ENCODE measurements at places on chromosomes 6 and 20.

GRCh38 chr6:44257025-44257752 is at the start of gene SLC35B2:
SLC35B2 (minus strand) TSS chr6:44257528; CDS start chr6:44257410, 118 bp downstream.
- no peak for DNase-seq

GRCh38 chr20:37449276-37449675 is 71.8 kb upstream of the NNAT start:
- DNase-seq = no peak

DNA sequence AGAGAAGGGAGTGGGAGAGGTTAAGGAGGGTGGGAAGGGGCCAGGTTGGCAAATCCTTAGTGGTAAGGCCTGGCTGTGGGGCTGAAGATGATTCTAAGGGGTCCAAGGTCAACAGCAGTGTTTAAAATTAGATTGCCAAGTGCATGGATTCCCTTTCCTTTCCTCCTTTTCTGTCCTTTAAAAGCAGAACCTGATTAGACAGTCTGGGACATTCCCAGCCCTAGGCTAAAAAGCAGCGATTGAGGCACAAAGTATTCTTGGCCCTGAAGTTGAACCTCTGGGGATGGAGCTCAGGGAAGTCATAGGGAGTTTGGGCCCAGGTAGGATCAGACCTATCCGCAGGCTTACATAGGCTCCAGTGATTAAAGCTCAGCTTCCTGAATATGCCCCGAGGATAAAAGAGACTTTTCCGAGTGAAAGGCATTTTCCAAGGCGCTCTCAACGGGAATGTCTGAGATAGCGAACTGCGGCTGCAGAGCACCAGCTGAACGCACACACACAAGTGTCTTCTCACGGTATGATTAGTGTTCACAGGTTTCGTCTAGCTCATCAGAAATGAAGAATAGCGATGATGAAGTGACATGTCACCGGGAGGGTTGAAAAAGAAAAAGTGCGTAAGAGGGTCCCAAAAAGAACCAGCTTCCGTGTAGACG is 787 bp upstream of the CARMIL1 start:
- DNase-seq = no peak

DNA sequence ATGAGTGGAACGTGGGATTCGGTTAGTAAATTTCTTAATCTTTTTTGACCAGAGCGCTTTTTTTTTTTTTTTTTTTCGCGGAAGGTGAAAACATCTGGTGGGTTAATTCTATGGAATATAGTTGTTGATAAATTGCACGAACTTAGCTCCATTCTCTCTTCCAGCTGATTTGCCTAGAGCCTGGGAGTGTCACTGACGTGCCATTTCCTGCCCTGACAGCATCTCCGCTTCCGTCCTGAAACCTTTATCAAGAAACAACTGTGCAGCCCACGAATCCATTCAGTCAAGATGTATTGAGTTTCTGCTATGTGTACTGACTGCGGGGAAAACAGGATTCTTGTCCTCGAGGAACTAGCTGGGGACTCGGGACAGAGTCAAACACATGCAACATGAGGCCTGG is 59.5 kb upstream of the TGM3 start:
- DNase-seq = no peak

DNA sequence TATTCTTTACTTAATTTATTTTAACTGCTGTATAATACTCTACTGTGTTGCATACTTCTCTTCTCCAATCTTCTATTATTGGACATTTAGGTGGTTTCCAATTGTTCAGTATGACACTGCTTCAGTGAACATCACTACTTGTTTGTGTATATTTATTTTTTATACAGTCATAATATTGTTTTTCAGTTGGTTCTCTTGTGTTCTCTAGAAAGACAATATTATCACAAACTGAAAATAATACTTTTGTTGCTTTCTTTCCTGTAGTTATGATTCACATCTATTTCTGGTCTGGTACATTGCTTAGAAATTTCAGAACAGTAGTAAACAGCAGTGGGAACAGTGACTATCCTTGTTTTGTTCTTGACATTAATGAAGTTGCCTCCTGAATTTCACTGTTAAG is 62.8 kb upstream of the GTSF1L start:
- no peak for DNase-seq

GRCh38 chr6:15937602-15938001 is 191.3 kb upstream of the MYLIP start:
- DNase-seq = no peak

DNA sequence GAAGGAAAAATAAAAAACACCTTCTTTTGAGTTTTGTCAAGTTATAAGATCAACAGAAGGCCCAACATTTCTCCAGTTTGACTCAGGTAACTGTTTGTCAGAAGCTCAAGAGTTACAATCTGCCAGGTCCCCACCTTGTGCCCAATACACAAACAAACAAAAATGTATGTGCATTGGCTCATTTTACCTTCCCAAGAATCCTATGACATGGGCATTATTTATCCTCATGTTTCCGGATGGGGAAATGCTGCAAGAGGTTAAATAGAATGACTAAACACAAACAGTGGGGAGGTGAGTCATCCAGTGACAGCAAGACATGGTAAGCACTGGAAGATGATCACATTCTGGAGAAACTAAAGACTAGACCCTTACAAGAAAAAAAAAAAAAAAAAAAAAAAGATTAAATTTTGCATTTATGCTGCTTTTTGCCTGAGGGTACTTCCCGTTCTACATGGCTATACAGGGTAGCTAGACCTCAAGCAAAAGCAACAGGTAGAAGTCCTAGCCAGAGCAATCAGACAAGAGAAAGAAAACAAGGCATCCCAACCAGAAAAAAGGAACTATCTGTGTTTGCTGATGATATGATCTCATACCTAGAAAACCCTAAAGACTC is 23.6 kb upstream of the ANKRD60 start:
- no peak for DNase-seq

DNA sequence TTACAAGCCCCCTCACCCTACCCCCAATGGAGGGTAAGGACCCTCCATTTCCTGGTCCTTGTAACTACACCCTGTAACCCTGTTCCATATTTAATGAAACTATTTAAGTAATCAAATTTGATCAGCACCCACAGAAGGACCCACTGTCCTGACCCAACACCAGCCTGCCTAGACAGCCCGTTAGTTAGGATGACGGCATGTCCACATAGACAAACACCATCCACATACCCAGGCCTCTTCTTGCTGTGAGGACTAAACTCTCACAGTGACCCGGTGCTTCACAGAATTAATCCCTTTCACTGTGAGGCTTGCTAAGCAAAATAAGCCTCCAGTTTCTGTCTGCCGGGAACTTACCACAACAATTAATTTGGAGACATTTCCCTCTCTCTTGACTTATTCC is 32.8 kb upstream of the FOXQ1 start:
- DNase-seq = no peak

DNA sequence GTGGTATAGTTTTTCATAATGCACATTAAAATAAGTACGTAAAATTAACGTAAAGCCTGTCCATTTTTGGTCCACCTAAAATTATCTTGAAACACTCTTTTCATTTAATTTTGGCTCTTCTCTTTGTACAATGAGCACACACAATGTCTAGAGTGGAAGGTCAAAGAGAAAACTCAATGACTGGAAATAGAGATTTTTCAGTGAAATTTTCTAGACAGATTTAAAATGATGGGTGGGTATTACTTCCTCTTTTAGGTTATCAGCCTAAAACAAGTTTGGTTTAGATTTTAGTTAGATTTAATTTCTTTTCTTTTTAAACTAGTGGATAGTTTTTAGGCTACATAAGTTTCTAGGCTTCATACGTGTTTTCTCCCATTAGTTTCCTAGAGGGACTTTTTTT is 24.9 kb downstream of the DSE start:
- no peak for DNase-seq

DNA sequence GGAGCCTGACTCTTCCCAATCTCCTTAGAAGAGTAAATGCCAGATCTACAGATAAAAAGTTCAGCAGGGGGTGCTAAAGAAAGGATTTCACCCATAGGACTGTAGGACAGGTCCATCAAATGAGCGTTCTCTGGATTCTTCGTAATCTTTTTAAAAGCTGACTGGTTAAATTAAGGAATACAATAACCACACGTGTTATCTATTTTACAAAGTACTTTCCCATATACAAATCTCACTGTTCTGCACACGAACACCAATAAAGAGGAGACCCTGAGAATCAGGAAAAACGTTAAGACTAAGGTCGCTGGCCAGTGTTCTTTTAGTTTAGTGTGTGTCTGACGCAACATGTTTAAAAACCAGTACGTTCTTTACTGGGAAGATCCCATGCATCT is 542 bp downstream of the TUBE1 start:
- DNase-seq = no peak

DNA sequence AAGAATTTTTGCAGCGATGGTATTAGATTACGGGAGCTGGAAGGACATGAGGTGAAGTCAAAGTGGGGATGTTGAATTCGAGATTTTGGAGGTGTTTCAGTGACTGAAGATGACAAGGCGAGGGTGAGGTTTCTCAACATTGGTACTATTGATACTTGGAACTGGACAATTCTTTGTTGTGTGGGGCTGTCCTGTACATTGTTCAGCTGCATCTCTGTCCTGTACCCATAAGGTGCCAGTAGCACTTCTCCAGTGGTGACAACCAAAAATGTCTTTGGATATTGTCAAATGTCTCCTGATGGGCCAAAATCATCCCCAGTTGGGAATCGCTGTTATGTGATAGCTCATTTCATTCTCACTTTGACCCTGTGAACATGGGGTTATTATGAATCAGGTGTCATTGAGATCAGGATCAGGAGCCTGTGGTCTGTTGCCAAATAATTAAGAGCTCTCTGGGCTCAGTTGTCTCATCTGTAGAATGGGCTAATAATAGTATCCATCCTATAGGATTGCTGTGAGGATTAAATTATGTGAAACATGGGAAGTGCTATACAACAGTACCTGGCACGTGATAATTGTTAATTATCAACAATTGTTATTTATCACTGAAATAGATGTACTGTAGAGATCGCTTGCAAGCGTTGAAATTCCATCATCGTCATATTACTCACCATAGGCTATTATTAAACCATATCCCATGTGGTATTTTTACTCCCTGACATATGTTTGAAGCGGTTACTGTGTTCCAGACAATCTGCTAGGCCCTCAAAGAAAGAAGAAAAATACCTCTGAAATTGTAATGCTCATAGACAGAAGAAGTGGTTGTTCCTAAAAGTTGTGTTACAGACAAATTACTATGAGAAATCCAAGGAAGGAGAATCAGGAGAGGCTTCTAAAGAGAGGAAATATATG is 48.5 kb upstream of the TTPAL start:
- no peak for DNase-seq

DNA sequence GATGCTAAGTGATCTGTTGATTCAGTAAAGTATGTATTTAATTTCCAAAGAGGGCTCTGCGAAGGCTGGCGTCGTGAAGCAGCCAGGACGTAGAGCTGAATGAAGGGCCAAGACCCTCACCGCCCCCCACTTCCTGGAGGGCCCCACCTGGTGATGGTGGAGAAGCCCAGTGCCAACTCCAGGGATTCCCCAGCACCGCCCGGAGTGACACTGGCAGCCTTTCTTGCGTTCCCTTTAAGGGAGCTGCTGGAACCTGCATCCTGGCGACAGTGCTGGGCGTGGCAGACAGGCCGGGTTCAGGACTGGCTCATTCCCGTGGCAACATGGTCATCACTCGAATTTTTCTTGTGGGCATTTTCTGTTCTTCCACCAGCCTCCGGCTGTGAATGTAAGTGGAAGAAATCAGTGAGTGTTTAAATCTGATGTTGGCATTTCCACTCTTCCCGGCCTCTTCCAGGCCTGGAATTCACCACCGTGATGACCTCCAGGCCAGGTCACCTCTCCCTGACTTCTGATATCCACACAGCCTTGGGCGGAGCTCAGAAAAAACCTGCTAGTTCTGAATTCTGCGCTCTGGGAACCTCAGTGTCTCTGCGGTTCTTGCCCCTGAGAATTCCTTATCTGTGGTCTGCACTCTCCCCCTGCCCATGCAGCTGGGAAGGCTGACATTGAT is 57.4 kb upstream of the DACT2 start:
- DNase-seq = no peak

- DNase-seq = no peak
Observed at GRCh38 chr6:122722746-122723145, 56.8 kb upstream of the FABP7 start.

DNA sequence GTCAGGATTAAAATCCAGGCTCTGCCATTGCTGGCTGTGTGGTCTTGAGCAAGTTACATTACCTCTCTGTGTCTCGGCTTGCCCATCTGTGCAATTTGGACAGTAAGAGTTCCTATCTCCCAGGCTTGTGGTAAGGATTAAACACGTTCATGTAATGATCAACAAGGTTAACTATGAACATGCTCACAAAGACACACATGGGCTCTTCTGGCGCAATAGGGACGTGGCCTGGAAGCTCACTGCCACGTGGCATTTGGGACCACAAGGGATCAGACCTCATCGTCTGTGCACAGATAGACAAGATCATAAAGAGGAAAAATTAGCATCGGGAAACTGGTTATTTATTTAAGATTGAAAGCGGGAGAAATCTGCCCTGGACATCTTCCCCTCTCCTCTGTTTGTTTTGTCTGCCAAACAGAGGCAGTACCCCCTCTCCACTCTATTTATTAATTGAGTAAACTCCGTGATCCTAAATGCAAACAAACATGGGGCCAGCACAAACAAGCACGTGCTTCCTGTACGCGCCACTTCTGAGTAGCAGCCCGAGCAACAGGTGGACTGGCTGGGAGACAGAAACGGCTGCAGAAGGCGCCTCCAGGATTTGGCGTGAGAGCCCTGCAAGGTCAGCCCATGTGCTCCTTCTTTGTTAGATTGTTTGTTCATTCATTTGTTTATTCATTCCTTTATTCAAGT is 95.0 kb downstream of the CDH26 start:
- no peak for DNase-seq

- DNase-seq = no peak
Observed at GRCh38 chr20:32538526-32538939, 46.6 kb downstream of the NOL4L start.

GRCh38 chr6:110448846-110449540 is 27.4 kb downstream of the SLC22A16 start:
- DNase-seq = no peak

GRCh38 chr6:117228202-117228601 is 37.2 kb upstream of the VGLL2 start:
- no peak for DNase-seq

GRCh38 chr6:38572186-38572813 is 67.4 kb downstream of the BTBD9 start:
- DNase-seq = no peak

- DNase-seq = no peak
Observed at GRCh38 chr6:3607599-3607998, 143.9 kb downstream of the PXDC1 start.

- DNase-seq = no peak
Observed at GRCh38 chr6:21953831-21954801, 342.7 kb downstream of the PRL start.

- no peak for DNase-seq
Observed at GRCh38 chr20:14861028-14861699, 523.8 kb upstream of the FLRT3 start.

DNA sequence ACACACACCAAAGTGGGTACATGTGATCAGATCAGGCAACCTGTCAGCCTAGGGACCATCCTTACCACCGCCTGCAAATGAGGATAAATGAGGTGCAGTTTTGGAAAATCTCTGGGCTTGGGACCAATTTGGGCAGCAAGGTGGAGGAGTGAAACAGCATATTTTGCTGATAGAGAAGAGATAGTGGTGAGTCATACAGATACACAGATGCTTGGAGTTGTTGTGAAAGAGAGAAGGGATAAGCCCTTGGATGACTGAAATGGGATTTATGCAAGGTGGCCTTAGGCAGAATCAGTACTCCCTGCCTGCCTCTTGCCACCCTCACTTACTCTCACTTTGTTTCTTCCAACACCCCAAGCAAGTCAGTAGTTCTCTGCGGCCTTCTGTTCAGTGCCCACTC is 34.7 kb downstream of the BMP2 start:
- DNase-seq = no peak

All from GM12891 (cell line).